ENCODE measurements at places on chromosomes 1 and 21. TPM values are rescaled to one million over a fixed set of nuclear protein-coding genes. Genes with fewer than 3 reads are reported as not detected.

Gene GSTM1
- 0.40 TPM for total RNA-seq

Gene TTC39A
- 62.3 TPM for total RNA-seq

Gene GUCA2B
- 7.9 TPM for total RNA-seq

Gene HMGB4
- total RNA-seq: not detected

Gene PDZK1IP1
- 91.1 TPM for total RNA-seq

- no peak for DNase-seq
Observed at GRCh38 chr21:36211660-36212512, 55.3 kb downstream of the DOP1B start.

DNA sequence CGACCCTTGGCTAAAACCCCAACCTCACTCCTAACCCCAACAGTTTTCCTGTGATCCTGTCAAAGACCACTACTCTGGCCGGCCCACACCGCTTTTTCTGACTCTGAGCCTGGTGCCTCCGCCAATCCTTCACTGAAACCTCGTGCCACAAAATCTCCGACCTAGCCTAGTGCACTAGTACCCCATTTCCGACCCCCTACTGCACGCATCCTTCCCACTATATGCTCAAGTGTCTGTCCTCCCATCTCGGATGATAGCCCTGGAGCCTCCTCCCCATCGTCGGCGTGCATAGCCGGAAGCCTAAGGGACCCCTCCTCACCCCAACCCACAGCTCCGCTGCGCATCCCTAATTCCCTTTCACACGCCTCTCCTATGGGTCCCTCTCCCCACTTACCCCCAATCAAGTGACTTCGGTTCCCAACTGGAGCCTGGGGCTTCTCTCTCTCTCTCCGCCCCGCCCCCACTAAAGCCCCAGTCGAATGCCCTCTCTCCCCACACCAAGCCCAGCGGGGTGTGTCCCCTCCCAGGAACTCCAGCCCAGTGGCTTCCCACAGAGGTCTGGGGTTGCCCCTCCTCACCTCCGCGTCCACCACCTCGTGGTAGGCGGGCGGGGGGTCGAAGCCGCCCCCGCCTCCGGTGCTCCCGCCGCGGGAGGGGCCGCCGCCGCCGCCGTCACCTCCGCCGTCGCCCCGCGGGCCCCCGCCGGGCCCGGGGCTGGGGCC, 791 bp downstream of the USP24 start:
- peak; percentile 21 for DNase-seq

DNA sequence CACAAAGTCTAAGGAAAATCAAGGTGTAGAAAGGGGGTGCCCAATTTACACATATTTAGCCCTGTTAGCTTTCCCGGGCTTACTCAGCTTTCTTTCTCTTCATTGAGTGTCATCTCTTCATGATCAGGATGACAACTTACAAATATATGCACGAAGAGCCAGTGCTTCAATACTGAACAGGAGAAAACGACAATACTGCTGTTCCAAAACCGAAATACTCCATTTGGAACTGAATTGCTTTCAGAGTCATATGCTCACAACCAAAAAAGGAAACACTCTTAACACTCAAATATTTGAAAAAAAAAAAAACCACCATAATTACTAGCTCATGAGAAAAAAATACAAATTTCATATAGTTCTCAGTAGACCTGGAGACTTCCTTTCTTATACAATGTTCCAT, 272.1 kb upstream of the DUSP10 start:
- DNase-seq: no peak

- no peak for DNase-seq
Observed at GRCh38 chr21:36097427-36098181, 27.8 kb downstream of the CBR1 start.

DNA sequence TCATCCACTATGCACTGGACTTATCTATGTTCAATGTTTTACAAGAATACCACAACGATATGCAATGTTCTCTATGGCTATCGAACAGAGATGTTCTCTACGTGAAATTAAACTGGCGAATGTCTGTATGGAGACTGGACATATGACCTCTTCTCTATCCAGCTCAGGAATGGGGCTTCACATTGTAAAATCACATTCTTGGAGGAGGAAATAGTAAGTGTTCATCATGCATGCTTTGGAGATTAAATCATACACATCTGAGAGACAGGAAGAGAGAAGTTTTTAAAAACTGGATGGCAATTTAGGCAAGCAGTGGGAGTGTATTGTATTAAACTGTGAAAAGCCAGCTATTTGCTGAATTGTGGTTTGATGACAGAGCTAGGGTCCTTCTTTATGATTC, 47.9 kb upstream of the RGL1 start:
- no peak for DNase-seq

- DNase-seq: no peak
Observed at GRCh38 chr1:232340446-232340845, 289.5 kb downstream of the SIPA1L2 start.

GRCh38 chr1:7459914-7460313, 311.2 kb upstream of the VAMP3 start:
- no peak for DNase-seq

- DNase-seq: no peak
Observed at GRCh38 chr1:9434247-9435152, 104.8 kb upstream of the SLC25A33 start.

DNA sequence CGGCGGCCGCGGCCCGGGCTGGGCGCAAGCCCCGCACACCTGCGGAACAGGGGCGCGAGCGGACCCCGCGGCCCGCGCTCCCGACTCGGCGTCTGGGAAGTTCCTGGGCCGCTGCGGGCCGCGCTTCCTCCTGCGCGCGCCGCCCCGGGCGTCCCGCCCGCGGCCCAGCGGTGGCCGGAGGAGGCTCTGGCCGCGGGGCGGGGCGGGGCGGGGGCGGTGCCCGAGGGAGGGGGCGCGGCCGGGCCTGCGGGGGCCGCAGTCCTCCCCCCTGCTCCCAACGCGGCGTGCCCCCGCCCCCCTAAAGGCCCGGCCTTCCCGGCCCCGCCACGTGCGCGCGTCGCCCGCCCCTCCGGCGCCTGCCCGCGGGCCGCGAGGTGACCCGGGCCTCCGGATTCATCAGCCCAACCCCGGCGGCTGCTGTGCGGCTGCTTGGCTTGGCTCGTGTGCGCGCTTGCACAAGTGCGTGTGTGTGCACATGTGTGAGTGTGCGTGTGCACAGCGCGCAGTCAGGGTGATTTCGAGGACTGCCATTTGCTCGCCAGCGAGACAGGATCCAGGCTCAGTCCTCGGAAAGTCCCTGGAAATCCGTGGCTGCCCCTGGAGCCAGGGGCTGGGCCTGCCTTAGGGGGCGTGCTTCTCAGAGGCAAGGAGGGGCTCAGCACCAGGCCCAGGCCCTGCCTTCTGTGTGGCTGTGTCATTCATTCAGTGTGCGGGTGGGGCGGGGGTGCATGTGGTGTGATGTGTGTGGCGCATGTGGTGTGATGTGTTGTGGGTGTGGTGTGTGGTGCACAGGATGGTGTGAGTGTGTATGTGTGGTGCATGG, at the start of gene C2CD2:
TSS of gene C2CD2 (minus strand) at position 188 of the 823 bp plus-strand sequence. CDS start 370 bp downstream, outside the sequence.
- peak; percentile 37 for DNase-seq

DNA sequence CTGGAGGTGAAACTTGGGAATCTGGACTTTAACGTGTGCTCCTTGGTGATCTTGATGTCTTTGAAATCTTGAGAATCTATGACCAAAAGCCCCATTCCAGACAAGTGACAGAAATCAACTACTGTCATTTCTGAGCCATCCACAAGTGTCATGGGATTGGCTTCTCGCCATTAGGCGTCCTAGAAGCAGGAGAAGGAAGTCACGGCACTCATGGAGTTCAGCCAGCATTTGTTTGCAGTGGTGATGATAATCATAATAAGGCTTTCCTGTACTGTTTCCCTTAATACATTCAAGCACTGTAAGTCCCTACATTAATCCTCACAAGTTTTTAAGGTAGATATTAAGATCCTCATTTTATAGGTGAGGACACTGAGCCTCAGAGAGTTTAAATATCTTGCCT, 11.9 kb downstream of the F5 start:
- peak; percentile 72 for DNase-seq

- no peak for DNase-seq
Observed at GRCh38 chr21:15651172-15651571, 78.6 kb upstream of the USP25 start.

- no peak for DNase-seq
Observed at GRCh38 chr1:84940481-84940880, 47.5 kb upstream of the LPAR3 start.

DNA sequence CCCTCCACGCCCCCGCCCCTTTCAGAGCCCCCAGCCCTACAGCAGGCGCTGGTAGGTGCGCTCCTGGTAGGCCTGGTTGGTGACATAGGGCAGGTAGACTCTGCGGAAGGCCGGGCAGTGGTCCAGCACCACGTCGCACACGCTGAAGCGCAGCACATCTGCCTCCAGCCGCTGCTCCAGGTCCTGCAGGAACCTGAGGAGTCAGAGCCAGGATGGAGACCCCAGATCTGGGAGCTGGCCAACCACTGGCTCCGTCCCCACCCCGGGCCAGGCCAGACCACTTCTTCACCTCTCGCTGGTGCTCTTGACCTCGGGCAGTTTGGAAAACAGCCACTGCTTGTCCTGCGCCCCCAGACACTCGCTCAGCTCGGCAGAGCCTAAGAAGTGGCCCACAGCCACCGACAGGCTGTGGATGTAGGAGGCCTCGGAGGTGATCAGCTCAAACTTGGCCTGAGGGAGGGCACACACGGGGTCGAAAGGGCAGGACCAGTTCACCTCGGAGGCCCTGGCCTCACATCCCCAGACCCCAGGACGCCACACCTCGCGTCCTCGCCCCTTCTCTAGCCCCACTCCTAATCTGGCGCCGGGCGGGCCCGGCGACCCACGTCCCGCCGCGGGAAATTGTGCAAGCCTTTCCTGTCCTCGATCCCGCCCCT, 6.4 kb downstream of the ARHGEF19 start:
- DNase-seq: no peak

DNA sequence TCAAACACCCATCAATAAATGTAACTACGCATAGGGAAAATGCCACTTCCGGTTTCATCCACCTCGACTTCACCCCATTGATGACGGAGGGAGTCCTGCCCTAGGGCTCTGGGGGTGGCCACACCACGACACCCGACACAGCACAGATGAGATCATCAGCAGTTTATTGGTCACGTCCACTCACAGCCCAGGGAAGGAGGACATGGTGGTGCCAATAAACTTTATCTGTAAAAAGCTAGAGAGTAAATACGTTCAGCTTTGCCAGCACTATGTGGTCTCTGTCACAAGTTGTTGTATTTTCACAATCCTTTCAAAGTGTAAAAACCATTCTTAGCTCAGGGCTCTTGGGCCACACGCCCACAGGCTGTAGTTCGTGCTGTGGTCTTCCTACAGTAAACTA, 16.3 kb downstream of the SETD4 start:
- DNase-seq: no peak

GRCh38 chr1:234925440-234926263, 203.0 kb downstream of the TOMM20 start:
- peak; percentile 63 for DNase-seq

DNA sequence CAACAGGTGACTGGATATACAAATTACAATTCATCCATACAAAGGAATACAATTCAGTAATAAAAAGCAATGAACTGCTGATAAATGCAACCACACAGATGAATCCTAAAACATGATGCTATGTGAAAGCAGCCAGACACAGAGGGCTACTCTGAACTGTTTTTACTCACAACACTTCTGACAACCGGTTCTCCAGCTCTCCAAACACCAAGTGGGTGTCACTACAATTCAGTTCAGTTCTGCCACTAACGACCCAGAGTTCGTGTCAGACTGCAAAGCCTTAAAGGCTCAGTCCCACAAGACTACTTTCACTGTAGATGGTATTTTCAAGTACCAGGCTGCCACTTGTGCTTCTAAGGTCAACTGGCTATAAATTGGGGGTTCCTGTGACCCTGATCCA, 119.4 kb downstream of the SLC16A1 start:
- no peak for DNase-seq

- DNase-seq: no peak
Observed at GRCh38 chr1:218718206-218718605, 373.1 kb downstream of the TGFB2 start.
